ENCODE measurements at places on chromosomes 6 and 20. TPM values are rescaled to one million over a fixed set of nuclear protein-coding genes. Genes with fewer than 3 reads are reported as not detected.

ULBP3 gene
- not detected for total RNA-seq

KIAA1755 gene
- total RNA-seq, result 0.78 TPM

PRKN gene
- total RNA-seq, result 6.7 TPM

EDN1 gene
- 0.66 TPM for total RNA-seq

EZR gene
- 76.8 TPM for total RNA-seq

SAMD10 gene
- total RNA-seq, result 3.6 TPM

FHL5 gene
- 9.6 TPM for total RNA-seq

ZNF512B gene
- total RNA-seq, result 12.5 TPM

MRPS18B gene
- 26.4 TPM for total RNA-seq

RFX6 gene
- 1.6 TPM for total RNA-seq

COL20A1 gene
- total RNA-seq, result not detected

BMP7 gene
- total RNA-seq, result not detected

WFDC5 gene
- not detected for total RNA-seq

UBE2C gene
- not detected for total RNA-seq

SLC2A10 gene
- total RNA-seq, result 95.3 TPM

HLA-DRA gene
- 20.1 TPM for total RNA-seq

NSFL1C gene
- 23.1 TPM for total RNA-seq

WFDC13 gene
- total RNA-seq, result not detected

EYS gene
- 0.26 TPM for total RNA-seq

MYO6 gene
- total RNA-seq, result 21.0 TPM

ZC3H12D gene
- 2.6 TPM for total RNA-seq

MCM8 gene
- 2.6 TPM for total RNA-seq

CLDN20 gene
- total RNA-seq, result not detected

TXNDC5 gene
- 112 TPM for total RNA-seq

RAET1L gene
- total RNA-seq, result not detected

PERP gene
- 16.5 TPM for total RNA-seq

TSPO2 gene
- not detected for total RNA-seq

KIF6 gene
- not detected for total RNA-seq

TPMT gene
- total RNA-seq, result 8.0 TPM

HCRTR2 gene
- not detected for total RNA-seq

C20orf144 gene
- total RNA-seq, result not detected

SCAF8 gene
- 24.1 TPM for total RNA-seq

TRAPPC3L gene
- total RNA-seq, result not detected

TTLL9 gene
- 0.52 TPM for total RNA-seq

SCRT2 gene
- under 0.01 TPM for total RNA-seq

PTCHD4 gene
- total RNA-seq, result 0.26 TPM

OPN5 gene
- total RNA-seq, result not detected

HLA-DQB1 gene
- total RNA-seq, result 0.78 TPM

SLC22A2 gene
- not detected for total RNA-seq

HTR1E gene
- total RNA-seq, result not detected

AGER gene
- 3.0 TPM for total RNA-seq

TJAP1 gene
- 47.5 TPM for total RNA-seq

ABT1 gene
- 3.0 TPM for total RNA-seq

ERVFRD-1 gene
- not detected for total RNA-seq

HAO1 gene
- total RNA-seq, result not detected

HSD17B8 gene
- 29.1 TPM for total RNA-seq

SEMG1 gene
- not detected for total RNA-seq

TUBB1 gene
- total RNA-seq, result not detected

REM1 gene
- 0.66 TPM for total RNA-seq

Measured in body of pancreas (tissue), 4 donors.